CD4-positive, alpha-beta T cell treated with Interleukin-15 for 1 hour (primary cell): ENCODE measurements at places on chromosomes 3 and 15.

DNA sequence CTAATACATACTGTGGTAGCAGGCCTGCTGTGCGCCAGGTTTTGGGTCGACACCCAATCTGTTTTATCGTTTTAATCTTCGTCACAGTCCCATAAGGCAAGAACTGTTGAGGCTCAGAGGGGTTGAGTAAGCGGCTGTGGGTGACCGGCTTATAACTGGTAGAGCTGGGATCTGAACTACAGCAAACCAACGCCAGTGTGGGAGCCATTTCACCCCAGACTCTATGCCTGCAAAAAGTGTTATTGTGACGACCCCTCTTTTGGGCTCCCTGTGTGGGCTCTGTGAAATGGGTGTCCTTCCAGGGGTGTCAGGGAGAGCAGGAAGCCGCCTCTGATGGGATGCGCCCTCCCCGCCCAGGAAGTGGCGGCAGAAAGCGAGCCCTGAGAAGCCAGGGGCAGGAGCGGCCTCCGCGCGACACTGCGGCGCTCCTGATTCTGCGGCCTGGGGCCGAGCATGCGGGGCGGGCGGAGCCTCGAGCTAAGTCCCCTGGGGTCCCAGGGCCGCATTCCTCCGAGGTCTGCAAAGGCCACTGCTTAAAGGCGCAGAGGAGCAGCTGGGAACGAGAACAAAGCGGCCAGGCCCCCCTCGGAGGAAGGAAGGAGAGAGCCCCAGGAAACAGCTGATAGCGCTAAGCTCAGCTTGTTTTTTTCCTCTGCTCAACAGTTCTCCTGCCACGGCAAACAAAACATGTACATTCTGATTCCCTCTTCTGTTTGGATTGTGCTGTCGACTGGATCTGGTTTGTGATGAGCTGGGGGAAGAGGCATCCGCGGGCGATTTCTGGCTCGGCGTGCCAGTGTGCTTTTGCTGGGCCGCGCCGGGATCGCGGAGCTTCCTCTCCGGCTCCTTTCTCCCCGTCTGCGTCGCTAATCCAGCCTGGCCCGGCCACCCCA, 33.9 kb downstream of the GRK7 start:
- DNase-seq: peak; percentile 24

DNA sequence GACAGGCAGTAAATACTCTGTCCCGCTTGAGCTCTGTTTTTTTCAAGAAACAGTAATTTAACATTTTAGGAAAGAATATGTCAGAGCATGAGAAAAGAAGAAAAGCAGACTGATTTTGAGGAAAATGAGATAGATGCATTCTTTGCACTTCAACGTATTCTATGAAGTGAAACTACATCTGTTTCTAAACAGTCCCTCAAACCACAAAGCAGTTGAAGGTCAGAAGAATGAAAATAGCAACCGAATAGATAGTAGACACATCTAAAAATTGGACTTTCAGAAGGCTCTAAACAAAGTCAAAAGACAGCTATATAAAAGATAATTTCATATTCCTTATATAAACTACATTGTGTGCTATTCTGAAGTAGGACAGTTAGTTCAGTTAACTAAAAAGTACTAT, 172.6 kb upstream of the LRRC3B start:
- no peak for DNase-seq

GRCh38 chr3:71524672-71525071, 58.9 kb downstream of the FOXP1 start:
- DNase-seq: no peak

DNA sequence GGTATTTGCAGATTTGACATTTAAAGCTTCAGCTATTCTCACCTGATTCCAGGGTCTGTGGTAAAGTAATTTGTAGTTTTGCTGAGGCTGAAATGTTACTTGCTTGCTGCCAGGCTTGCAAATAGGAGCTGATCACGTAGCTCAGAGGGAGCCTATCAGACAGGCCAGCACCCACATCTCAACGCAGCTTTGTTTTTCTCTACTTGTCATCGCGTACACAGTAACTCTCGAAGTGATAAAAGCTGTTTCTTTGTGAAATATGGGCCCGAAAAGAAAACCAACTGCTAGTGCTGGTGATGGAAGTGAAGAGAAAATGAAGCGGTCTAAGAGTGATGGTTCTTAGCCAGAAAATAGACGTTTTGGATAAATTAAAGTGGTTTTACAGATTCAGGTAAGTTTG, 23.4 kb downstream of the RAB5A start:
- no peak for DNase-seq

- no peak for DNase-seq
Measured at GRCh38 chr3:10290481-10291176, 2.1 kb downstream of the GHRL start.

DNA sequence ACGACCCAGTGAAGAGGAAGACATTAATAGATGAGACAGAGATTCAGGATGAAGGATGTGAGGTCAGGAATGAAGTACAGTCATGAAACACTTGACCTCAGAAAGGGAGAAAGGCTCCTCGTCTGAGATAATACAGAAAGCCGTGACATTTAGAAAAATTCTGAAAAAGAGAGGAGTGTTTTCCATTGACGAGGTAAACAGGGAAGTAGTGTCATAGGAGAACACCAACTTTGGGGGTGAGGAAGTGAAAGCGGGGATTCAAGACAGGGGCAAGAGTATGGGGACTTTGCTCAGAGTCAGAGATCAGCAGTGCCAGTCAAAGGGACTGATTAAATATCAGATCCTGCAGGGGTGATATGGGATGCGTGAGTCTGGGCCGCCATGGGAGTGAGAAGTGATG, 160.9 kb downstream of the PLCL2 start:
- DNase-seq: no peak

DNA sequence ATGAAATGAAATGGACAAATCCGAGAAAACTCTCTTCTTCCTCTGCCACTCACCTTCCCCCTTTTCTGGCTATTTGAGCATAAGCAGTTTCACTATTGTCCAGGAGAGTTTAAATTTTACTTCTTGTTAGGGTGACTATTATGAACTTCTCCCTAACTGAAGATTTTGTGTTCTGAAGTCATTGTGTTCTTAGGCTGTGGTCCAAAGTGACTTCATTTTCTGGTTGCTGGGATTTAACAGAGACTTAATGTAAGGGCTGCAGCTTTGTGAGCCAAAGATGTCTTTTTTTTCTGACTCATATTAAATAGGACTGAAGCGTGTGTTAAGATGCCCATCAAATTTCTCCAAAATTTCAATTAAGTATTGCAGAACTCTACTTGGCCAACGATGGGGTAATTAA, 46.5 kb upstream of the FSTL1 start:
- DNase-seq: no peak

DNA sequence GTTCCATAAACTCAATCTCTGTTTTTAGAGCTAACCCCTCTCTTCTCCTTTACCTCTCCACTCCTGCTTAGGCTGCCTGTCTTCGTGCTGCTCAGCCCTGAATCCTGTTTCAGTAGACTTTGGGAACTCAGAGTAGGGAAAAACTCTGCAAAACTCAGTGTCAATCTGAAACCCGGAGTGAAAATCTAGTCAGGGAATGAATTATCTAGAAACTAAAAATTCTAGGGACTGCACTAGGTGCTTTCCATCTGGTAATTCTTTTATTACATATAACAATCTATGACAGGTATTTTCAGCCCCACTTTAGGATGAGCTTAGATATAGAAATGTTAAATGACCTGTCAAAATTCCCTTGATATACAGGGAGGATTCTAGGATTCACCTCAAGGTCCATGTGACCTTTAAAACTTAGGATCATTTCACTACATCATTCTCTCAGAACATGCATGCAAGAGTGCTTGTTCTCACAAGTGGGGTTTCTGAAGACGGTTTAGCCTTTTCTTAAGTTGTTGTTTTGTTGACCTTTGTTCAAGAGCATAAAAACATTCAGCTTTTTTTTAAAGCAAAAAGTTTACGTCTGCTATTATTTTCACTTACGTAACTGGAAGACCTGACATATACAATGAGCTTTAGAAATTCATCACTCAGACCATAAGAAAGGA, 108.2 kb upstream of the MBNL1 start:
- DNase-seq: no peak

- DNase-seq: no peak
Measured at GRCh38 chr3:37680401-37680800, 181.3 kb upstream of the CTDSPL start.

GRCh38 chr15:68615301-68615700, 36.5 kb downstream of the CORO2B start:
- no peak for DNase-seq

DNA sequence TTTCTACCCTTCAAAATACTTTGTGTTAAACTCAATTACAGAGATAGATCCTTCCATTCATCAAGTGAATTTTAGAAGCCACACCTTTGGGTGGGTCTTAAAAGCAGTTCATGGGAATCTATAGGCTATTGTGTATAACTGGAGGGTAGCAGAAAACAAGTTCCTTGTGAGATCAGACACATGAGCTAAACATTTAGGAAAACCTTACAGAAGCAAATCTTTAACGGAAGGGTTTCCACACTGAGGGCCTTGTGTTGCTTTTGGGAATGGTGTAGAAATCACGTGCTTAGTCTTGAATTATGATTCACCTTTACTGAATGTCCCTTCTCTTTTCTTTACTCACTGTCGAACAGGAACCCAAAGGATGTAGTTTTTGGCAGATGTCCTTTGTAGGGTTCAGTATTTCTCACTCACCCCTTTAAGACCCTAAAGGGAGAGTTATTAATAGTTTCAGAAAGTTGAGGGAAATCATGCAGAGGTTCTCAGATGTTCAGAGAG, 257.3 kb upstream of the CTDSPL start:
- DNase-seq: no peak

- DNase-seq: no peak
Measured at GRCh38 chr3:168073842-168074605, 21.7 kb downstream of the GOLIM4 start.

GRCh38 chr15:69042531-69042930, 28.0 kb downstream of the NOX5 start:
- DNase-seq: no peak

DNA sequence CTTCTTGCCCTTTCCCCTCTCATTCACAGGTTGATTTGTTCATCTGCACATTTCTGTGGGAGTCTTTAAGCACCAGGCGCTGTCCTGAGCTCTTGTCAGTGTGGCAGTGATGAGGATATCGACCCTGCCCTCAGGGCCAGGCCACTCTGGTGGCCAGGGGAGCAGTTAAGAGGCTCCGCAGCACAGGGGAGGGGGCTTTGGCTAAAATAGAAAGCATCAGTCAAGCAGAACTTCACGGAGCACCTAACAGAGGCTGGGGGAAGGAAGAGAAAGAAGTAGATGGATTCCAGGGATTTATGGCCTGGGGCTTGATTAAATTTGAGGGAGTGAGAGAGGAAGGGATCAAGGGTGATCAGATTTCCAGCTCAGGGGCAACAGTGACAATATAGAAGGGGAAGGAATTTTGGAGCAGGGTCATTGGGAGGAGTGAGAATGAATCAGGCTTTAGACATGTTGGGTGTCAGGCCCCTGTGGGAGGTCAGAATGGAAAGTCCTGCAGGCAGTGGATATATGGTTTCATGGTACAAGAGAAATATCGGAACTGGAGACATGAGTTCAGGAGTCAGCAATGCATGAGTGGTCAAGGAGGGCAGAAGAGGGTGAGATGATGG, 73.0 kb upstream of the GLCE start:
- no peak for DNase-seq

GRCh38 chr3:154151969-154152368, 30.8 kb downstream of the ARHGEF26 start:
- DNase-seq: no peak

- DNase-seq: no peak
Measured at GRCh38 chr3:146052056-146052790, 108.8 kb downstream of the PLOD2 start.

DNA sequence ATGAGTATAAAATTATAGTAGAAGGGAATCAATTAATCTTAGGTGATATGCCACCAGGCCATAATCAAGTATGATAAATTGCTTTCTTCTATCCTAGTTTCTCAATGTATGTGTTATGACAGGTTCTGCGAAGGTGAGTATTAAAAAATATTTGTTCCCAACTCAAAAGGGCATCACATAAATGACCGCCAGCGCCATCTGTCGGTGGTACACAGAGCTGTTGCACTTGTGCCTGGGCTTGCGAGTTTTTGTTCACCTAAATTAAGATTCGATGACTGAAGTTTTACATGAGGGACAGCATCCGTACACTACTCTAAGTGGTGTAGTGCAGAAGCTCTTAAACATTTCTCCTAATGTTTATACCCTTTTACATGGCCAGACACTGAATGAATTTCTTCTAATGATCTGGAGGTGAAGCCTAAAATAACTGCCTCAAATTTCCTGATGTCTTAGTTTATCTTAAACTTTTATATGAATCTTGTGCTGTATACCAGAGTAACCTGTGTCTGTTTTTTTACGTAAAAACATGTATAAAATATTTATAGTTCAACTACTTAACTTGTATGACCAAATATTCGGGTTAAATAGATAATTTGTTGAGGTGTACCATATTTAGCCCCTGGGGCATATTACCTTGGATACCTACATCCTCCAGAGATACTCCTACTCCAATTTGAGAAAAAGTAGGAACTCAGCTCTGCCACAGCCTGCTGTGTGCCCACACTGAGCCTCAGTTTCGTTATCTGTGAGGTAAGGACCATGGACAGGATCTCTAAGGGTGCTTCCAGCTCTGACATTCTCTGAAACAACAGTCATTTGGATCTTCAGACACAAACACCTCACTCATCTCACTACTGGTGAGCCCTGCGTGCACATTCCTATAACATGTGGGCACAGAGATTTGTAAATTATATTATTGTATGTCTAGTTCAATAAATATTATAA, 365.6 kb downstream of the MAGI1 start:
- no peak for DNase-seq

DNA sequence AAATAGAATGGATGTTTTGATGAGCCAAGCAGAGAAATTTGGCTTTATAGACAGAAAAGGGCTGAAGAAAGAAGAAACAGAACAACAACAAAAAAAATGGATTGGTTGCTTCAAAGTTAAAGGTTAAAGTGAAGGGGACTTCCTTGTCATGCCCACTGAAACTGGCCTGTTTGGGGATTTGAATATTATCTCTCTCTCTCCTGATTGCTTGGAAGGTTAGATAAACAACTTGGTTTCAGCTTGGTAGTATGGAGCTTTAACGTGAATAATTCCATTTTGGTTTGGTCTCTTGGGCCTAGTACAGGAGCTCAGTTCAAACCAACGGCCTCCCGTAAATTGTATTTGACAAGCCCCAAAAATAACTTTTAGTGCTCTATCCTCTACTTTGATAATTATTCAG, 70.8 kb upstream of the MBNL1 start:
- DNase-seq: no peak

- no peak for DNase-seq
Measured at GRCh38 chr3:190048932-190049441, 71.7 kb downstream of the P3H2 start.

GRCh38 chr3:174438501-174439145, 420.5 kb upstream of the NAALADL2 start:
- DNase-seq: no peak

GRCh38 chr15:45391746-45392583, 13.6 kb upstream of the GATM start:
- peak; percentile 23 for DNase-seq
